MM.1S (cell line): ENCODE measurements at places on chromosomes 12 and 14.

GRCh38 chr14:73784181-73784987 lies 67.2 kb upstream of the PTGR2 start:
- no peak for DNase-seq

DNA sequence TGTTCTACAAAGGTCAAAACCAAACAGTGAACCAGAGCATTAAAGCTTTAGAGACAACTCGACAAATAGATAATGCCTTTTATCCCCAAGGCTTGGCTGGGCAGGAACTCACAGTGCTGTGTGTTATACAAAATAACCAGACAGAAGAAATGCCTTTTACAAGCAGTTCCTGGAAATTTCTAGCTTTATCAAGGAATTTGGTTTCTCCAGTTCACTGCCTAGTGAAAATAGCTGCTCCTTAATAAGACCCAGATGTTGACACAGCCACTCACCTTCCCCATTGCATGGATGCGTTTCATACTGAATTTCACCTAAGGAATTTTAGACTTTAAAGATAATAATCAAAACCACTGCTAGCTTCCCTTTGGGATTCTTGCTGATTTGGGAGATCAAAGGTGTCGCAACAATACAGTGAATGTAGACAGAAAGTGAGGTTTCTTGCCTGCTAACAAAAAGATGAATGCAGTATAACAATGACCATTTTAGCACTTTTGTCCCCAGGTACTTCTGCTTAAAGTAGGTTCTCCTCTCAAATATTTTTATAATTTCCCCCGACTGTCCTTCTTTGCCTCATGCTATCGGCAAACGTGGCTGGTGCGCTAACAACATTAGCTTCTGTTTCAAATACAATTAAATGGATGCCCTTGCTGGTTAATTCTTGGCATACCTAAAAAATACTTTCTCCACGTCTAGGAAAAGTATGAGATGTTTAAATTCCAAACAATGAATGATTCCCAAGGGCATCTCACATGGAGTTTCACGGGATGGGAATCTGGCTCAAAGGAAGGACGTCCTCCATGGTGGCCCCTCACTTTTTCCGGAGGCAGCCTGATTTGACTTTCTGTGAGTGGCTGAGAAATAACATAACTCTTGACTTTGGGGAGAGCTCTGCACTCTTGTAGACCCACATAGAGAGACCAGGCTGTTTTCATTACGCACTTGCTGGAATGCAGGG lies 162.4 kb downstream of the C12orf75 start:
- DNase-seq, result no peak

DNA sequence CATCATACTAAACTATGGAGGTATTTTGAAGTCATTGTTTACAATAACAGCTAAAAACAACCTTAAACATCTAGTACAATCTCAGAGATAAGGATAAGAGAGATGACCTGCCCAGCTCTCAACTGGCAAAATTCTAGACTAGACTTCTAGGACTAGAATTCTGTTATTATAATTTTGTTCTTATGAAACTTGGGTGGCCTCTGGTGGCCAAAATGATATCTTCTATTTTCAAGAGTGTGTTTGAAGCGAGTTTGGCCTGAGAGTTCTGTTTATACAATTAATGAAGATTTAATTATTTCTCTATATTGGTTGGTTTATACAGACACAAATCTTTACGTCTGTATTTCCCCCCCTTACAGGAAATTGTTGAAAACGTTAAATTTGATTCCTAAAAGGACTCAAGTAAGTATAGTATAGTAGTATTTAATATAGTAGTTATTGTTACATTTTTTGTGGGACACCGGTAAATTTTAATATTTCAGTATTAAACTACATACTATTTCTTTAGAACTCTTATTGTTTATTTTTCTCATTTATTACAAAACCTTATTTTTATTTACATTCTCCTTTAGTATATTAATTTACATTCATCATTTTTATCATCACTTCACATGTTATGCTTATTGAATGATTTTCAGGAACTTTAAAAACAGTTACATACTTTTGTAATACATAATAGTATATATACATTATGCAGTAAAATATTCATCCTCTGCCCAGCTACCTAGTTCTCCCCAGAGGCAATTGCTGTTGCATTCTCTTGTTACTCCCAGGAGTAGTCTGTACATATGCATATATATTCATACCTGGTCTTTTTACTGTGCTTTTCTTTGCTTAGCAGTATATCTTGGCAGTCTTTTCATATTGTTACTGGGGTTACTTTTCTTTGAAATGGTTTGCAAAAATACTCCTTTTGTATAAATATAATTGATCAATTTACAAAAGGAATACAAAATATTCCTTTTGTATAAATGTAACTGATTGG lies 6.6 kb downstream of the PPHLN1 start:
- peak; percentile 59 for DNase-seq

- no peak for DNase-seq
Observed at GRCh38 chr14:49050822-49051221, 535.4 kb downstream of the RPS29 start.

- no peak for DNase-seq
Observed at GRCh38 chr12:45828402-45828801, 98.9 kb downstream of the ARID2 start.

DNA sequence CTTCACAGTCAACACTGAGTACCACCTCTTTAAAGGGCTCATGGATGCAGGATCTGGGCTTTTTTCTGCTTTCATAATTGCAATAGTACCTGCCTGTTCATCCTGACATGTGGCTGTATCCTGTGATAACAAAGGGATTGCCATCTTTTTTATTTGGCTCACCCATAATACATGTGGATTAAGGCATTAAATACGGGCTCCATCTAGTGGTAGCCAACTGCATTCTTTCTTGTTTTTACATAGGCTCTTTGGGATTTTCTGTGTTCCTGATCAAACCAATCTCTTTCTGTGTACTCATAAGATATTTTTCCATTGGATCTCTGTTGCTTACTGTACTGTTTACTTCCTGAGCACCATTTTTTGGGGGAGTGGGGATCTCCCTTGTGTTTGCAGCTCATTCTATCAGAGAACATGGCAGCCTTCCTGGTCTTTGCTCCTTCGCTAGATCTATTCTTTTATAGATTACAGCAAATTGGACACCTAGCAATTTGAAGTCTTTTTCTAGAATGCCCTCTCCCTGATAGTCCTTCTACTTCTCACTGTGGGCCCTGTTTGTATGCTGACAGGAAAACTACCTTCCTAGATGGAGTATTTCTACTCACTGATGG lies 723.4 kb upstream of the MDGA2 start:
- DNase-seq, result peak; percentile 21

- DNase-seq, result no peak
Observed at GRCh38 chr14:68506021-68506644, 286.7 kb downstream of the ZFP36L1 start.

- no peak for DNase-seq
Observed at GRCh38 chr12:122125452-122126341, 47.1 kb downstream of the MLXIP start.

GRCh38 chr12:43289426-43289801 lies 262.6 kb downstream of the ADAMTS20 start:
- no peak for DNase-seq

DNA sequence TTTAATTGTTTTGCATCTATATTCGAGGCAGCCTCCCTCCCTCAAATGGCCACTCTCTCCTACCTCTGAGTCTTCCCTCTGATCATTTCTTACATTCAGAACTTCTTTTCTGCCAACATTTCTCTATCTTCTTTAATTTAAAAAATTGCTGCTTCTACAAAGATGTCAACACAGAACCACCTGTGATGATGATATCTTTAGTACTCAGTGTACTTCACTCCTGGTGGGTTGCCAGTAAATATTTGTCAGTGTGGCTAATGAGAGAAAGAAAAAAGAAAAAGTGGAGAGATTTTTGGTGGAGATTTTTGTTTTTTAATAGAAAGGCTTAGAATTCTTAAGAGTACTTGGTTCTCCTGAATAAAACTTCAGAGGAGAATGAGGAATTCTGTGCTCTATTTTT lies 8.1 kb downstream of the RIC8B start:
- no peak for DNase-seq

- no peak for DNase-seq
Observed at GRCh38 chr12:565589-566105, 97.6 kb downstream of the NINJ2 start.

GRCh38 chr14:65433646-65434045 lies 21.1 kb downstream of the FUT8 start:
- no peak for DNase-seq

- DNase-seq, result peak; percentile 8
Observed at GRCh38 chr12:459430-460258, at the start of gene B4GALNT3. TSS of gene B4GALNT3 (plus strand) at chr12:459939. CDS start at chr12:460377, 438 bp downstream.

- no peak for DNase-seq
Observed at GRCh38 chr12:74644681-74645080, 107.0 kb downstream of the ATXN7L3B start.

DNA sequence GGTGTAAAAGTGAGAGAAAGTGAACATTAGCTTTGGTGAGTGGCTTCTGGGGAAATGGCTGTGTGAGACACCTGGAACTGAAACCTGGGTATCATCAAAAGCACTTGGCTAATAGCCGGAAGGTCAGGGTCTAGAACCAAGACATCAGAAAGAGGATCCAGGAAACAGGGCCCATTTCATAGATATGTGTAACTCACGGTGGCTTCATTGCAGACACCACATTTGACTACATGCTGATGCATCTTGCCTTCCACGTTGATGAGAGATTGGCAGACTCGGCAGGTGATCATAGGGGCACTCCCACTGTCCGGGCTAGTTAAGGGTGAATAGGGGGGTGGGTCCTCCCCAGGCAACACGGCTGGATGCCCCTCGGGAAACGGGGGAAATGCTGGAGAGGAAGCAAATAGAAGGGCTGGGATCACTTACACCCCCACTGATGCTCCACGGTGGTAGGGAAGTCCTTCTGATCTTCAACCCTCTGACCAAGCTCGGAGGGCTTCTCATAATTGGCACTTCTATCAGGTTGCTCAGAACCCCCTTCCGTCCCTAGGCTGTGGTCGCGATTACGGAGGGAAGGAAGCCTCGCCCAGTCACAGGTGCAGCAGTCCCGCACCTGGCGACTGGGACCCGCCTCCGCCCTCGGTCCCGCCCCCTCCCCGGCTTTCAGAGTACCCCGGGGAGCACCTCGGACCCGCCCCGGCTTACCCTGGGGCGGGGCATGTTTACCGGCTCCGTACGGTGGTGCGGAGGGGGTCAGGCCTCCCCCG lies 593 bp downstream of the PIP4P1 start:
- DNase-seq, result peak; percentile 64

GRCh38 chr14:79419571-79420327 lies 791.6 kb downstream of the DIO2 start:
- no peak for DNase-seq

DNA sequence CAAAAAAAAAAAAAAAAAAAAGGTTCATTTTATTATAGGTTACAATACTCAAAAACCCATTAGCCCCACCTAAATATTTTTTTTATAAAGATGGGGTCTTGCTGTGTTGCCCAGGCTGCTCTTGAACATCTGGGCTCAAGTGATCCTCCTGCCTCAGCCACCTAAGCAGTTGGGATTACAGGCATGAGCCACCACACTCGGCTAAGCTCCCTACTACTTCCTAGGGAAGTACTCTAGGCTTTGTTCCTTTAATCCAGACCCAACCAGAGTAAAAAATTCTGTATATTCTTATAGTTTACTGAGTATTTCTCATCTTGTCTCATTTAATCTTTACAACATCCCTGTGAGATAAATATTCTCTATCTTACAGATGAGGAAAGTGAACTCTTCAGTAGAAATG lies 50.7 kb downstream of the RBMS2 start:
- no peak for DNase-seq

GRCh38 chr12:89707703-89708564 lies 704 bp downstream of the ATP2B1 start:
- DNase-seq, result peak; percentile 53

- no peak for DNase-seq
Observed at GRCh38 chr12:30811966-30812365, 57.2 kb upstream of the CAPRIN2 start.

DNA sequence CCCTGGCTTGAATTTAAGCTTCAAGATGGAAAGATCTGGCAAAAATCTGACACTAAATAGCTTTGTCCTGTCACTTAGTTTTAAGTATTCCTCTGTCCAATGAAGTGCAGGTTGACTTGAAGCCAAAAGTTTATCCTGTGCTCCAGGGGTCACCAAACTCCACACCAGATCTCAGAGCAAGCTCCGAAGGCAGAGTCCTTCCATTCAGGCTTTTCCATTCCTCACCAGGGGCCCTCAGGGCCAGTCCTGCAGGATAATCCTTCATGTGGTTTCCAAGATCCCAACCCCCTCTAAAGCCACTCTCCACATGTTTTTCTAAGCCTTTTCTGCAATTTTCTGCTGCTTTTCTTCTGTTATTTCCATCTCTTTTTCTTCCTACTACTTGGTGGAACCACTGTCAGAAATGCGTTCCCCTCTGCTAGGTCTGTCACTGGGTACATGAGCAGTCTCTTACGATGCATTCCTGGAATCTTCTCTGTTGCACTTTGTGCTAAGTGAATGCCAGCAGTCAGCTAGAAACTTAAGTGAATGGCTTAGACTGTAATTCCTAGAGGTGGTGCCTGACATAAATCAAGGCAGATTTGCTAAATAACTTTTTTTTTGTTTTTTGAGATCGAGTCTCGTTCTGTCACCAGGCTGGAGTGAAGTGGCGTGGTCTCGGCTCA lies 251.4 kb downstream of the MSRB3 start:
- no peak for DNase-seq

- no peak for DNase-seq
Observed at GRCh38 chr12:69553628-69554248, 31.5 kb upstream of the CCT2 start.
